ENCODE measurements at places on chromosomes 5 and 9.

- peak; percentile 91 for DNase-seq
Observed at GRCh38 chr5:169300468-169301385, at the start of gene SLIT3. Gene SLIT3 (minus strand): TSS chr5:169301139. CDS start chr5:169300709, 430 bp downstream.

DNA sequence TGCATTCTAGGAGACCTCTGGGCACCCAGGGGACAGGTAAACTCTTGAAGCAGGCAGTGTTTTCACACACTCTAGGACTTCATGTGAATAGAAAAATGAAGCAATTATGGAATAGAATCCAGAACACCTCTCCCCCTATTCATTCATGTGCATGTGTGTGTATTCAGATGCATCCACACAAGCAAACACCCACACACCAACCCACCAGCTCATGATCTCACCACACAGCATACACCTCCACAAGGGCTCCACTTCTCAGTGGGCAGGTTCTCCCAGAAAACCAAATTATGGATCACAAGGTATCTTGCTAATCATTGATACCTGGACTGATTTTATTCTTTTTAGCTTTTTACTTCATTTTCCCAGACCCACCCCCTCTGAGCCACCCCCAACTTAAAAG is 21.2 kb upstream of the HSD17B3 start:
- DNase-seq, result no peak

DNA sequence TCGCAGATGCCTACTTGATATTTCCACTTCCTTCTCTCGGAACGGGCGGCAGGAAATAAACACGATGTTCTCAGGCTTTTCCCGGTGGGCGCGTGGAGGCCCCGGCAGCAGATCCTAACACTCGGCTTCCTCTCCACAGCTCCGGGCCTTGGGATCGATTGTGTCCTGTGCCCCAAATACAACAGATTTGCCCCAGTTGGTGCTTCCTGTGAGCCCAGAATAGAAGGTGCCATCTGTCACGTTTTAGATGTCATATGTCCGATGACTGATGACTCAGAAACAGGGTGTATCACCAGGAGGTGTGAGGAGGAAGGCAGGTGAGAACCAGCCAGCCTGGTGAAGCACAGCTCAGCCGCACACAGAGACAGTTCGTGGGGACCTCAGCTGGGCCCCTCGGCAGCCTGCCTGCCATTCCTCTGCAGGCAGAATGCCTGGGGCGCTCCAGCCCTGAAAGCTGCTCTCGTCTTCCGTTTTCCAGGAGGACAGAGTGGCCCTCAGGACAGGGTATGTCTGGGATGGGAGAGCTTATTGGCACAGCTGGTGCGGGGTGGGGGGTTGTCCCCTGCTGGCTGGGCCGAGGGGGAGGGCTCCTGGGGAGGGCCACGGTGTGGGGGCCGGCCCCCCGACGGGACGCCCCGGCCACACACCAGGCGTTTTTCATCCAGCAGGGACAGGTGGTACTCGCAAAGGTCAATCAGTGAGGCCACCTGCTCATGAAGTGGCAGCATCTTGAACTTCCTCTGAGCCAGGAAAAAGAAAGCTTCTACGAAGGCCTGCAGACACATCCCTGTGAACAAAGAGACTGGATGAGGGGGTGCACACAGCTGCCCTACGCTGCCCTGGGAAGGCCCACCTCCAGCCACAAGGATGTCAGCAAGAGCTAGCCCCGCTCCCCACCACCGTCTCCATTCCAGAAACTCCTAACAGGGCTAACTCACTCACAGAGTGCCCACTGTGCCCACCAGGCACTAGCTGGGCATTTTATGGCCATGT is 171.0 kb downstream of the DAB2IP start:
- DNase-seq, result no peak

GRCh38 chr5:120083851-120084542 is 380.1 kb upstream of the PRR16 start:
- DNase-seq, result no peak

DNA sequence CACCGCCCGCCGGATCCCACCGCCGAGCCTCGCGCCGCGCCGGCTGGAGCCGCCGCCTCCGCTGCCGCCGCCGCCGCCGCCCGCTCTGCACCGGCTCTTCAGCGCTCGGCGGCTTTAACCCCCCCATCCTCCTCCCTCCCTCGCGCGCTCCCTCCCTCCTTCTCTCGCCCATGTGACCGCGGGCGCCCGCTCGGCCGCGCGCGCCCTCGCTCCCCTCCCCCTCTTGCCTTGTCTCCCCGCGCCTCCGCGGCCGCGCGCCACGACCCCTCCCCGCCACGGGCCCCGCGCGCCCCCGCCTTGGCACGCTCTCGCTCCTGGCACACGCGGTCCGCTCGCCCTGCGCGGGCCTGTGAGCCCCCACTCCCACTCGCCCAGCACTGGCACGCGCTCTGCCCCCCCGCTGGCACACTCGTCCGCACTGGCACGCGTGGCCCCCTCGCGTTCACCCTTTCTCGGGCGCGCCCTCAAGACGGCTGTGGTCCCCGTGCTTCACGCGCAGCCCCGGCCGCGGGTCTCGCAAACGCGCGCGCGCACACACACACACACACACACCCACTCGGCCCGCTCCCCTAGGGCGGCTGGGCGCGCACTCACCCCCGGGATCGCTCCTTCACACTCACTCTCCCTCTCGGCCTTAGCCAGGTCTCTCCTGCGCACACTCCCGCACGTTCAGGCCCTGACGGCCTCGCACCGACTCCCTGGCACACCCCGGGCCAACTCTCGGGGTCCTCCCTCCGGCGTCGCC is at the start of gene CNTFR:
Gene CNTFR (minus strand): TSS at position 89 of the 745 bp plus-strand sequence. CDS start 20,743 bp downstream, outside the sequence.
- DNase-seq, result no peak

DNA sequence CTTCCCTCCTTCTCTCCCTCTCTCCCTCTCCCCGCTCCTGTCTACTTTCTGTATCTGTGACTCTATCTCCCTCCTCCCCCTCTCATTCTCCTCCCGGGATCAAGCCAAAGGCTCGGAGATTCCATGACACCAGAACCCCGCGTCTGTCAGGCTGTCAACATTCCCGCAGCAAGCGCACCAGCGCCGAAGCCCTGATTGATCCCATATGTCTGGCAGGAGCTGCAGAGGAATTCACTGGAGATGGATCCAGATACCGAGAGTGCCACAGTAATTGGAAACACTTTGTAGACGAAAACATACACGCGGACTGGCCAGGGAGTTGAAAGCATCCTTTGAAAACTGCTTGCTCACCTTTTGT is 300 bp upstream of the SVEP1 start:
- peak; percentile 76 for DNase-seq

- DNase-seq, result no peak
Observed at GRCh38 chr9:86604741-86605140, 250.5 kb upstream of the TUT7 start.

DNA sequence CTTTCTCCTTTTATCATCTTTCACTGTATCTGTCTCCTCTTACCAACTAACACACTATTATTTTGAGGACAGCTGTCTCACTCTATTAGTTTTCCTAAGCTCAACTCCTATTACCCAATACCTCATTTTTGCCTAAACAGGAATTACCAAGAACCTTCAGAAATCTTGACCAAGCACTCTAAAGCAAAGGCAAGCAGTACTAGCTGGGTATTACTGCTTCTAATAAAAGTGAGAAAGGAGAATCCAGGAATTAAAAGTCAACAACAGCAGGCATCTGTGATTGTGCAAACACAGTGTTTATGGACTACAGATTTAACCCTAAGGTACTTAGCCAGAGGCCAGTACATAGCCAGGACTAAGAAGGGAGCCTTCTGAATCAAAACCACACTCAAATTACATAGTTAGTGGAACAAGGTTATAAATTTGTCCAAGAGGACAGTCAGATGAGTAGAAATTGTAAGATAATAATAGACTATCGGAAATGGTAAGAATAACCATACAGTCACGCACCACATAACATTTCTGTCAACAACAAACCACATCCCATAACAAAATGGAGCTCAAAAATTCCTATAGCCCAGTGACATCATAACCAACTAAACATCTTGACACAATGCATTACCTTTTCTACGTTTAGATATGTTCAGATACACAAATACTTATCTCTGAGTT is 8.3 kb downstream of the RFX3 start:
- DNase-seq, result no peak

DNA sequence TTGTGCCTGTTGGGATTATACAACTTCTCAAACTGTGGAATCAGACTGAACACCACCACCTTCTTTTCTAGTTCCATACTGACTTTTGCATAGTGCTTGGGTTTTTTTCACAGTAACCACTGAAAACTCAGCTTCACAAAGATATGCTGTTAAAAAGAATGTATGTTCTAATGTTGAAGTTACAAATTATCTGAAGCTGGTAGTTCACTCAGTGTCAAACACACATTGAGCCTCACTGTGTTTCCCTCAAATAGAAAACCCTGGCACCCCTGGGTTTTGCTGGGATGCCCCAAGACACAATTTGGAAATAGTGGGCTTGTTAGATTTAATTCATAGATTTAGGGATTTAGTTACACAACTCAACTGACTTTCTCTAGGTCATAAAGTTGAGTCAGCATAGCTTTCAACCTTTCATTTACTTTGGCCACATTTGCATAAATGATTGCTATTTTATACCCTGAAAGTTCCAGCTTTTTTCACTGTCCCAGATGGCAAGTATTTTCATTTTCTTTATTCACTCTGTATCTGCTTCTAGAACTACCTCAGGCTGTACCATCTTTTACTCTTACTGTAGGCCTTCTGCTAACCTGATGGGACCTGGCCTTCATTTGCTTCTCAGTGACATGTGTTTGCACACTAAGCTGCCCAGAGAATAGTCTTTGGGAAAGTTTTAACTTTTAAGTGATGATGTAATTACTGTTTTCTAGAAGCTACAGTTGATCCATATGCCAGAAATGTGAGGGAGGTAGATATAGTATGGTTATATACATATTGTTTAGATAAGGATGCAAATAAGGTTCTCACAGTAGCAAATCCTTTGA is 115.1 kb downstream of the CDC42SE2 start:
- peak; percentile 58 for DNase-seq

DNA sequence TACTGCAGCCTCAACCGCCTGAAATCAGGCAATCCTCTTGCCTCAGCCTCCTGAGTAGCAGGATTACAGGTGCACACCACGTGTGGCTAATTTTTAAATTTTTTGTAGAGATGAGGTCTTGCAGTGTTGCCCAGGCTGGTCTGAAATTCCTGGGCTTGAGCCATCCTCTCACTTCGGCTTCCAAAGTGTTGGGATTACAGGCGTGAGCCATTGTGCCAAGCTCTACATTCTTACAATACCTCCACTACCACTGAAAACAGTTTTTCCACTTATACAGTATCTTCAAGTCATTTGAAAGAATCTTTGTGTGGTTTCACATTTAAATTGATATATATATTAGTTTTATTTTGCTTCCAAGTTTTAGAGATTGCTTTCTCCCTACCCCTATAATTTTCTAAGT is 42.6 kb downstream of the LARP1 start:
- no peak for DNase-seq

GRCh38 chr9:109493648-109494047 is 4.5 kb downstream of the PTPN3 start:
- DNase-seq, result no peak

DNA sequence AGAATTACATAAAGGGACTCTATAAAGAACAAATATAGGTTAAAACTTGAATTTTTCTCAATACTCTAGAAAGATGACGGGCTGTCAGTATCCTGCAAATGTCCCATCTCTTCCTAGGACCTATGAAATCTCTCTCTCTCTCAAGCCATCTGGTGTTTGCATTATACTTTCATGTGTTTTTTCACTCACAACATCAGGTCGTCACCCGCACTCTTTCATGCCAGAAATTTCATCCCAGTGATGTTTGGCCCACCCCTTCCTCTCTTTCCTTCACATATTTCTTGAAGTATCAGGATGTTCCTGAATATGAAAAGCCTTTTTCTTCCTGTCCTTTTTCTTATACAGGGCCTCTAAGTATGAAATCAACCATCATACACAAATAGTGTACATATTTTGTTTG is 63.3 kb upstream of the GAS1 start:
- no peak for DNase-seq

DNA sequence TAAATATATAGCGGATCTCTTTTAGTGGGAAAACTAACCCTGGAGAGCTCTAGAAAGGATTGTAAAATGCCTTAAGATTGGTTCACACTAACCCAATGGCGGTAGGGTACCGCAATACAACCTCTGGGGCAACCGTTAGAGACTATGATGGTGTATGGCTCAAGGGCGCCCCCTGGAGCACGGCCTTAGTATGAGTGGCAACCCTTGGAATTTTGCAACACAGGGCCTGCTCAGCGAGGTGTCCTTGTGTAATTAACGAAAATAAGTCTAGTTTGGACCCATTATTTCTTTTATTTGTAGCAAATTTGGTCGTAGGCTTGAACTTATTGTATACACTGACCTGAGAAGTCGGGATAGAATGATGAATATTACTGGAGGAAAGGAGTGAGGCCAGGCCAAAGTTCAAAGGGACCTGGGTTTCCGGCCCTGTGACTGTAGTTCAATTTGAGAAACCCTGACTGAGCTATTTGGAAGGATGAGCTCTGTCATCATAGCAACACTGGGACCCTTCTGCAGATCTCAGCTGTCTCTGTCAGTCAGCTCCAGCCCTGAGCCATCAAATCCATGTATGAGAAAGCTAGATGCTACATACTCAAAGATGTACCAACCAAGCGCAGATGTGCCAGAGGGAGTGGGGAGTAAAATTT is 54.8 kb downstream of the CAMK4 start:
- peak; percentile 66 for DNase-seq

DNA sequence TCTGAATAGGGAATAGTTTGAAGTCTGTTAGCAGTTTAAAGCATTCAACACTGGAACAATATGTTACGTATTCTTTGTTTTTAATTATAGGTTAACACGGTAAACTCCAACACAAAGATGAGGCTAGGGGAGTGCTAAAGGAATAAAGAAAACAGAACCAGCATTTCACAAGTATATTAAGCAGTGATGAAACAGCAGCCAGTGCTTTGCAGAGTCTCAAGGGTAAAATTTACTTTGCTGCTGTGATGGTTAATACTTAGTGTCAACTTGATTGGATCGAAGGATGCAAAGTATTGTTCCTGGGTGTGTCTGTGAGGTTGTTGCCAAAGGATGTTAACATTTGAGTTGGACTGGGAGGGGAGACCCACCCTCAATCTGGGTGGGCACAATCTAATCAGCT is 30.0 kb upstream of the GSN start:
- no peak for DNase-seq

- DNase-seq, result no peak
Observed at GRCh38 chr5:164071671-164072070, 566.3 kb downstream of the MAT2B start.

GRCh38 chr9:23907343-23907742 is 81.3 kb upstream of the ELAVL2 start:
- no peak for DNase-seq

- DNase-seq, result no peak
Observed at GRCh38 chr5:144944936-144945335, 774.3 kb downstream of the KCTD16 start.

GRCh38 chr9:99392986-99393385 is 170.9 kb downstream of the SEC61B start:
- DNase-seq, result no peak

GRCh38 chr9:94656200-94656599 is 16.9 kb upstream of the FBP1 start:
- no peak for DNase-seq
